ENCODE measurements at places on chromosomes 12 and 14.

DNA sequence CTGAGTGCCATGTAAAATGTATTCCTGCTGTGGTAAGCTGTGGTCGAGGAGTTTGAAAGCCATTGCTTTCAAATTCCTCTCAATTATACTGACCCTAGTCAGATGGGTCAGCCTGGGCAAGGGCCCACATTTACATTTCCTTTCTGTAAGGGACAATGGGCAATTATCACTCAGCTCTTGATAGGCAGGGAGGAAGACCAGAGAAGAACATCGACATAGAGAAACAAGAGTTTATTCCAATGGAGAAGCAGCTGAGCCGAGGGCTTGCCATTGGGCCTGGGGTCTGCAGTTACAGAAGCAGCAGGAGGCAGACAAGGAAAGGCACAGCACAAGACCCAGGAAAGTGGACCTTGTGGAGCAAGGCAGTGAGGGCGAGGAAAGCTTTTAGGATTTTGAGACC is 9.7 kb downstream of the NRIP2 start:
- no peak for DNase-seq

DNA sequence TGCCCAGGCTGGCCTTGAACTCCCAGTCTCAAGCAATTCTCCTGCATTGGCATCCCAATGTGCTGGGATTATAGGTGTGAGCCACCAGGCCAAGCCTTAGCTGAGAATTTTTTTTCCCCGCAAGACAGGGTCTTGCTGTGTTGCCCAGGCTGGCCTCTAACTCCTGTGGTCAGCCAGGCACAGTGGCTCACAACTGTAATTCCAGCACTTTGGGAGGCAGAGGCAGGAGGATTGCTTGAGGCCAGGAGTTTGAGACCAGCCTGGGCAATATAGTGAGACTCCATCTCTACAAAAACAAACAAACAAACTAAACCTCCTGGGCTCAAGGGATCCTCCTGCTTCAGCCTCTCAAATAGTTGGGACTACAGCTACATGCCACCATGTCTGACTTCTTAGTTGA is 27.3 kb downstream of the DEPDC4 start:
- DNase-seq = no peak

- peak; percentile 5 for DNase-seq
These were observed 1.9 kb downstream of the DAAM1 start for GRCh38 chr14:59190372-59190771.

DNA sequence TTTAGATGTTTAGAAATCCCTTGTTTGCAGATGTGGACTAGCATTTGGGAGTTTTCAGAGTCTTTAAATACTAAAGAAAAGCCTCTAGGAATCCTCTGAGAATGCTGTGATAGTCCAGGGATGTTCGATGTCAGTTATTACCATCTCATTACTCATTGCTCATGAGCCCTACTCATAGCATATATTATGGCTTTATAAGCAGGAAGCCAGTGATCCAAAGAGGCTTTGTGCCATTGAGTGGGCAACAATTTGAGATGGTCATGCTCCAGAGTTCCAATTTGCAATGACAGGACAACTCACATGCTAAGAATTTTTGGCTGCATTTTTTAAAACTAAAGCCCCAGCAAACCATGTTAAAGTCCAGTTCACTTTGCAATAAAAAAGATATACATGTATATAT is 163.0 kb downstream of the OTOGL start:
- no peak for DNase-seq

- DNase-seq = no peak
These were observed 159.6 kb downstream of the KCNA5 start for GRCh38 chr12:5203274-5203673.

- DNase-seq = no peak
These were observed 140.5 kb downstream of the ZFP36L1 start for GRCh38 chr14:68652433-68652690.

- no peak for DNase-seq
These were observed 24.9 kb downstream of the PSMC1 start for GRCh38 chr14:90281261-90281660.

- no peak for DNase-seq
These were observed 53.7 kb upstream of the PELI2 start for GRCh38 chr14:56064513-56064912.

DNA sequence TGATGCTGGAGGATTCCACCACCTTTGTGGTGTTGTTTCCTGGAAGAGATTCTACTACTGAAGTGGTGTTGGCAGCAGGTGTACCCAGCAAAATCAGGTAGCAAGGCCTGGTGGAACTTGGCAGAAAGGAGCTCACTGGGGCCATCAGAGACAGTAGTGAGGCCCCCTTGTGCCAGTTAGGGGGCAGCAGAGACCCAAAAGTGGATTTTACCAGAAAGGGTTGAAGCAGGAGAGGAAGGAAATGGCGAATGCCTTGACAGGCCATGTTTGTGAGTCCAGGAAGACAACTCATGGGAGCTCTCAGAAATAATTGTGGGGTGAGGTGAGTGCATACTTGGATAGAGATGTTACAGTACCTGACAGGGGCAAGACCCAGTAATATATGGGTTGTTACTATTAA is 137.7 kb upstream of the FGD4 start:
- DNase-seq = no peak

DNA sequence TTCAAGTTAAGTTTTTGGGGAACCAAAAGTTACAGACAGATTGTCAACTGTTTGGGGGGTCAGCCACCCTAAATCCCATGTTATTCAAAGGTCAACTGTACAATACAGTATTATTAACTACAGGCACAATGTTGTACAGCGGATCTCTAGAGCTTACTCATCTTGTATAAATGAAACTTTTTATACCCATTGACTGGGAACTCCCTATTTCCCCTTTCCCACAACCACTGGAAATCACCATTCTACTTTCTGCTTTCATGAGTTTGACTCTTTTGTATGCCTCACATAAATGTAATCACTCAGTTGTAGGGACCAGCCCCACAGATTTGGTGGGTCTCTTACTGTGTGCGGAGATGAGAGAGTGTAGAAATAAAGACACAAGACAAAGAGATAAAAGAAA is 57.8 kb downstream of the SLCO1B3 start:
- no peak for DNase-seq

- DNase-seq = no peak
These were observed 71.2 kb upstream of the ESRRB start for GRCh38 chr14:76304536-76305267.

DNA sequence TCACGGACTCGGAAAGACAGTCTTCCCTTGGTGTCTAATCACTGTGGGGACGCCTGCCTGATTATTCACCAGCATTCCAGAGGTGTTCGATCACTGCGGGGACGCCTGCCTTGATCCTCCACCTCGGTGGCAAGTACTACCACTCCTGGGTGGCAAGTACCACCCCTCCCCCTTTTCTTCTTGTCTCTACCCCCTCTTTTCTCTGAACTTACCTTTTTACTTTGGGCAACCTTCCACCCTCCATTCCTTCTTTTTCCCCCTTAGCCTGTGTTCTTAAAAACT is 12.0 kb upstream of the LGMN start:
- no peak for DNase-seq

GRCh38 chr12:86249851-86250250 is 6.3 kb downstream of the MGAT4C start:
- no peak for DNase-seq

DNA sequence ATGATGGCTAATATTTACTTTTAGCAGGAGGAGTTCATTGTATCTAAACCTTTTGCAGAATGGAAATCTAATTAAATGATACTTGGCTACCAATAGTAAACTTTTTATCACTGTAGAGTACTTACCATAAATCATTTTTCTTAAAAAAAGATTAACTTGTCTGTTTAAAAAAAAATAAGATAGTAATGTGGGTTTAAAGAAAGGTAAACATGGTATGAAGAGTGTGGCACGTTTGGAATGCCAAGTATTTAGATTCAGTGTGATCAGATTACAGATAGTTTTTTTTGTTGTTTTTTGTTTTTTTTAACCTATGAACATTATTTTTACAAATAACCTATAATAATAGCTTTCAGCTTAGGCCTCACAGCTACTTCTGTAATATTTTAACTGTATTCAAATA is 25.8 kb downstream of the KTN1 start:
- DNase-seq = no peak

DNA sequence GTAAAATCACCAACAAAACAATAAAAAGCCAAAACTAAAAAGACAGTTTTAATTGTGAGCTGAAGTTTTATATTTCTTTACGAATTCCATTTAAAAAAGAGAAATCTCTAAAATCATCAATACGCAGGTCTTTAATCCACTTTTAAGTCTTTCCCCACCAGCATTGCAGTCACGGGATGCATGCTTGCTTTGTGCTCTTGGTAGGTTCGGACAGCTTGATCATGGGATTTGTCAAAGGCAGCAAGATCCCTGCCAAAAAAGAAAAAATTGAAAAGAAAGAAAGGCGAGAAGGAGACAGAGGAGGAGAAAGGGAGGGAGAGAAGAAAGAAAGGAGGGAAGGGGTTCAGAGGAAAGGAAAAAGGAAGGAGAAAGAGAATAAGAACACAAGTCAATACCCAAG is 4.7 kb upstream of the HAL start:
- DNase-seq = no peak

DNA sequence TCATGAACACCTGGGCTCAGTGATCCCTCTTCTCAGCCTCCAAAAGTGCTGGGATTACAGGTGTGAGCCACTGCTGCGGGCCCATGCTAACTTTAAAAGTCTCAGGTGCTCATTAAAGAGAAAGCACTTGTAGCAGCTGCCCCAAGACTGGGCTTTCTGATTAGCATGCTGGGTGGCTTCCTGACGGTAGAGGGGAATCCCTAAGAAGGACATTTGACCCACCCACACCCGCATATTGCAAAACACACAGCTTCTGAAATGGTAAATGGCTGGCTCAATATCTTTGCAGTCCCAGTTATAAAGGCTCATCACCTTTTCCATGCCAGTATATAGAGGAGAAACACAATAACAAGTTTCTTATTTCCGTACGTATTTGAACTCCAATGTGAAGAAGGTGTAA is 19.3 kb upstream of the BICD1 start:
- no peak for DNase-seq

DNA sequence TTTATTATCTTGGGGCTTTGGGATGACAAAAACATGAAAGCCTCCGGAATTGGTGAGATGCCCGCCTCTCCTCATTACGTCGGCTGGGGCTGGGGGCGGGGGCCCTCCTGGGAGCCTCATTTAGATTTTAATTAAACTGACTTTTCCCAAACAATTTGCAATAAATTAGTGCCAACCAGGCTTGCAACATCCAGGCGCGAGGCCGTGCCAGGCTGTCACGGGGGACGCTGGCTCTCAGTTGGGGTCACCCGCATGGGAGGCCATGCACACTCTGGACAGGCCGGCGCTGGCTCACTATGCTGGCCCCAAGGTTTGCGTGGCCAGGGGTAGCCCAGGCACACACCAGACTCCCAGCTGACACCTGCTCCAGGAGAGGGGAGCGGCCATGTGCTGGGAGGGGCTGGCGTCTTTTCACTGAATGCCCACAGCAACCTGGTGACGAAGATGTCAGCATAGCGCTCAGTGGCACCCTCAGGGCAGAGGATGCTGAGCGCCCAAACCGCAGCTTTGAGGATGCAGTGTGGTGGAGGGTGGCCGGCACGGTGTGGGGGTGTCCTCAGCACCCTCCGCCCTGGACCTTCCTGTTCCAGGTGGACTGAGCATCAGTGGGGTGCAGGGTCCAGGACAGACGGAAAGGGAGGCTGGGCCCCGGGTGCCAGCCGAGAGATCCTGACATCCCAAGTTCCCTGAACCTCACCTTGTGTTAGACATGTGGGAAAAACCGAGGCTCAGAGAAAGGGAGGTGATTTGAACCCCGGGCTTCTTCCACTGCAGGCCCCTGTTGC is 190.8 kb upstream of the C14orf180 start:
- DNase-seq = no peak

GRCh38 chr14:89921346-89921745 is 33.2 kb downstream of the EFCAB11 start:
- DNase-seq = no peak

GRCh38 chr12:5171701-5172100 is 128.0 kb downstream of the KCNA5 start:
- DNase-seq = peak; percentile 3

- DNase-seq = no peak
These were observed 12.7 kb upstream of the SERPINA1 start for GRCh38 chr14:94401083-94401482.

GRCh38 chr14:89915114-89915878 is 39.2 kb downstream of the EFCAB11 start:
- DNase-seq = peak; percentile 61

DNA sequence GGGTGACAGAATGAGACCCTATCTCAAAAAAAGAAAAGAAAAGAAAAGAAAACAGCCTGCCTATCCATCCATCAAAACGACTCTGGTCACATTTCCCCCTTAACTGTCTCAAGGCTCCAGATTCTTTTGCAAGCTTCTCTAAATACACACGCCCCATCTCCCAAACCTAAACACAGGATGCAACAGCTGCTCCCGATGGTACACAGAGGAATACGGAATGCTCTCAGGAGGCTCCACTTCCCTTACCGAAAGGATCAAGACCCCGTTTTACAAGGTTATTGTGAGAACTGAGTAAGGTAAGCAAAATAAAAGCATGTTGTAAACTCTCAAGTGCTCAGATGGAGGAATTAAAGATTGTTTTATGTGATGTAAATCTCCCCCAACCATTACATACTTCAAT is 62.3 kb downstream of the NT5DC3 start:
- no peak for DNase-seq

- no peak for DNase-seq
These were observed 80.6 kb upstream of the GSC start for GRCh38 chr14:94850309-94851211.

- DNase-seq = no peak
These were observed 112.7 kb downstream of the DICER1 start for GRCh38 chr14:95044463-95045105.

DNA sequence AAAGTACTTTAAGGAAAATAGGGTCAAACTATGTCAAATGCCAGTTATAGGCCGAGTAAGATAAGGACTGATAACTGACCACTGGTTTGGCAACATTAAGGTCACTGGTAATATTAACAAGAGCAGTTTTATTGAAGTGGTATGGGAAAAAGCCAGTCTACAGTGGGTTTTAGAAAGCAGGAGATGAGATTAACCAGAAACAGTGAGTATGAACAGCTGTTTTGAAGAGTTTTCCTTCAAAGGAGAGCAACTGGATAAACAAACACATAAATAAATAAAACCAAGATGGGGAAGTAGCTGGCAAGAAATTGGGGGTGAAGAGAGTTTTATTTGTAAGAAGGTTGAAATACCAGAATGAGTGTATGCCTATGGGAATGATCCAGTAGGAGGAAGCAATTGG is 30.3 kb downstream of the KITLG start:
- no peak for DNase-seq

GRCh38 chr12:62692884-62693283 is 226.3 kb downstream of the MON2 start:
- no peak for DNase-seq

- DNase-seq = no peak
These were observed 24.5 kb downstream of the WDR20 start for GRCh38 chr14:102164241-102164641.

GRCh38 chr12:43914923-43915468 is 79.1 kb downstream of the TMEM117 start:
- DNase-seq = no peak

GRCh38 chr12:75984577-75985182 is 46.9 kb downstream of the PHLDA1 start:
- no peak for DNase-seq

DNA sequence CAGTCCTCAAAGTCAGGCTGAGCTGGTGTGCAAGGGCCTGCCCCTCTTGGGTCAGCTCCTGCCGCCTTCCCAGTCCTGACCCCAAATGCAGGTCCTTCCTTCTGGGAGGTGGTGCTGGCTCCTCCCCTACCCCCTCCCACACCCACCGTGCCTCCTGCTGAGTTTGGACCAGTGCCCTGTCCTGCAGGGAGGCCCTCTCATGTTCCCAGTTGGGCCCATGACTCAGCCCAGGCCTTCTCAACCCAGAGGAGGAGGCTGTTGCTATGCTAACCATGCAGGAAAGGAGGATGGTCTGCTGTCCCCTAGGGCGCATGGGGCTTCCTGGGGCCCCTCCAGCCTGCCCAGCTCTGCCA is 4.4 kb downstream of the ZBTB42 start:
- no peak for DNase-seq
